ENCODE measurements at places on chromosomes 4 and X. TPM values are rescaled to one million over a fixed set of nuclear protein-coding genes. Genes with fewer than 3 reads are reported as not detected.

The NLRP2B gene
- not detected for polyA plus RNA-seq

The PNCK gene
- not detected for polyA plus RNA-seq

DNA sequence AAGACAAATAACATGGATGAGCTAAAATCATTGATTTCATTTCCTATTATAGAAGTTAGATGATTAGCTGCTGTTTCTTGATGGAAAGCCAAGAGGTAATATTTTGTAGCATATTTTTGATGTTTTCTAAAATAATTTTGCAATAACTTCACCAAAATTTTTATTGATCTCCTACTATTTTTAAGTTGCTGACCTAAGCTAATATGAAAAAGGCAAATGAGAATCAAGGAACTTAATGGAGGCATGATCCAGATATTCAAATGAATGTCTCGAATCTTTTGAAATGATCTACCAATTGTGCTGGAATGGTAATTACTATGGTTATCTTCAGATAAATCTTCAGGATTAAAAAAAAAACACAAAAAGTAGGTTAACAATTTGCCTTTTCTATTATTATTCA lies 1591.4 kb upstream of the PCDH7 start:
- no peak for DNase-seq
- no peaks in the 10 kb centered on the region for H3K4me1 ChIP-seq
- H3K4me3 ChIP-seq, result no peak overlapping the region
- no peaks in the 10 kb centered on the region for H3K36me3 ChIP-seq
- no peaks in the 10 kb centered on the region for H3K27me3 ChIP-seq

DNA sequence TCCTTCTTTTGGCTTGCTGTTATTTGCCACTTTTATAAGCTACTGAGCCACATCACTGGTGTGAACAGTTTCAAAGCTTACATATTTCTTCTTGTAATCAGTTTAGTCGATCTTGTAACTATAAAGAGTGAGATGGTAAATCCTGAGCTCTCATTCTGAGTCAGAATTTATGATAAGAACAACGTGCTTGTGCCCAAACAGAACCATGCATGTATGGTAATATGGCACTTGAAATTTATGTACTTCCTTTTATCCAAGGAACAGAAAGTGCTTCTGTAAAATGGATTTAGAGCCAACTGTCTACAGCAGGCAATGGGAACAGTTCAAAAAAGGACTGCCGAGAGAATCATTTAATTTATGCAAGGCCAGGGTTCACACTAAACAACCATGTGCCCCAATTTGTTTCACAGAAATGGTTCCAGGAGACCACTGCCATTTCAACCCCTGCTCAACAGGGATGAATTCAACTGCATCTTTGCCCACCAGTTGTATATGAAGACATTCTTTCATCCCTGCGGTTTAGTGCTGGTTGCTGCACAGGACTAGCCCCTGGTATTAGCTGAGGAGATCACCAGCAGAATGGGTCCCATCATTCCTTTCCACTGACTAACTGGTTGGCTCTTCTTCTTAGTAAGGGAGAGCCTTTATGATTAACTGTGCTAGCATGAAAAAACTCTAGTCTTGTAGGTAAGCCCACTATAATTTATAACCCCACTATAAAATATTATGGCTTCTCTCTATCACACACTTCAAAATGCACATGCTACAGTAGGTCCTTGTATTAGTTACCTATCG lies 162.9 kb upstream of the PGRMC2 start:
- H3K4me3 ChIP-seq, result no peak overlapping the region
- no peaks in the 10 kb centered on the region for H3K36me3 ChIP-seq
- H3K27ac ChIP-seq, result no peak overlapping the region
- H3K27me3 ChIP-seq, result no peaks in the 10 kb centered on the region

The PHEX gene
- polyA plus RNA-seq, result not detected

GRCh38 chrX:66021765-66022631 lies 17.9 kb downstream of the VSIG4 start:
- H3K36me3 ChIP-seq, result no peaks in the 10 kb centered on the region
- H3K27ac ChIP-seq, result no peak overlapping the region
- DNase-seq, result no peak
- H3K4me3 ChIP-seq, result no peak overlapping the region
- H3K27me3 ChIP-seq, result no peaks in the 10 kb centered on the region

The UGT2B15 gene
- 41.5 TPM for polyA plus RNA-seq

- no peaks in the 10 kb centered on the region for H3K36me3 ChIP-seq
- no peak overlapping the region for H3K27ac ChIP-seq
- no peaks in the 10 kb centered on the region for H3K27me3 ChIP-seq
- H3K4me3 ChIP-seq, result no peak overlapping the region
- DNase-seq, result peak; percentile 4
These were observed 15.6 kb downstream of the RBM41 start for GRCh38 chrX:107102980-107103379.

GRCh38 chr4:183838987-183839712 lies 66.0 kb upstream of the STOX2 start:
- H3K36me3 ChIP-seq, result no peaks in the 10 kb centered on the region
- no peak overlapping the region for H3K4me3 ChIP-seq
- H3K27me3 ChIP-seq, result peaks cover 3% of the 10 kb centered on the region
- H3K4me1 ChIP-seq, result peaks cover 5% of the 10 kb centered on the region
- peak; percentile 71 for DNase-seq

- H3K4me1 ChIP-seq, result peaks cover 9% of the 10 kb centered on the region
- no peak for DNase-seq
- H3K27me3 ChIP-seq, result no peaks in the 10 kb centered on the region
These were observed 195.8 kb downstream of the MAML3 start for GRCh38 chr4:139957986-139958738.

DNA sequence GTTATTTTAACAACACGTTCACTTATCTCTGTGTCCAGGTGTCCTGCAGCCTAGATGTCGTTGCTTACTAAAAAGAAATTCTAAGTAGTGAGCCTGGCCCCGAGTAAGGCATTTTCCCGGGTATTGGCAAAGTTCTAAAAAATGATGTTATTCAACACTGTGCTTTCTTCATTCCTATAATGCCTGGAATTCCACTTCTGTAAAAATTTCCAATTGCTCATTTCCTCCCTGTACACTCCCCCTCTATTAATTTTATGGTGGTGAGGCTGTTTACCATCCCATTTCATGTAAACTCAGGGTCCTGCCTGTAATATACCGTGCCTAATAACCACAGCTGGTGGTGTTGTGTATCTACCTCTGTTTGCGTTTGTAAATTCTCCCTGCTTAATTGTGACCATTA lies 14.2 kb downstream of the BST1 start:
- H3K36me3 ChIP-seq, result no peaks in the 10 kb centered on the region
- H3K27me3 ChIP-seq, result no peaks in the 10 kb centered on the region
- no peak overlapping the region for H3K27ac ChIP-seq
- H3K4me3 ChIP-seq, result no peak overlapping the region
- no peaks in the 10 kb centered on the region for H3K4me1 ChIP-seq

DNA sequence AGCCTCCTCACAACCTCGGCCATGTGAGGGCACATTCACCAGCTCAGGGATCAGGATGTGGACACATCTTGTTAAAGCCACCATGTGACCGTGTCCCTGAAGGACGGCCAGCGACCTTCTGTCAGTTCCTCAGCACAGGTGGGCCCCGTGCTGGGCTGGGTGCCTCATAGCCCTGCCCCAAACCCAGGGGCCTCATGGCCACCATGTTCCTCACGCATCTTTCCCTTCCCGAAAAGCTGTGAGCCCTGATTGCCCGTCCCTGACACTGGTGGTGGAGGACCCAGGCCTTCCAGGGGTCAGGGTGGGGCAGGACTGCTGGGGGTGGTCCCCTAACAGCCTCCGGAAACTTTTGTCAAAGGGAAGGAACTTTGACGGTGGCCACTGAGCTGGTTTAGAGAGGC lies 60.1 kb upstream of the ADRA2C start:
- no peak overlapping the region for H3K27ac ChIP-seq
- H3K36me3 ChIP-seq, result no peaks in the 10 kb centered on the region
- no peak for DNase-seq
- H3K4me3 ChIP-seq, result no peak overlapping the region

- no peak overlapping the region for H3K27ac ChIP-seq
- DNase-seq, result peak; percentile 9
- no peaks in the 10 kb centered on the region for H3K27me3 ChIP-seq
- no peaks in the 10 kb centered on the region for H3K4me1 ChIP-seq
- no peaks in the 10 kb centered on the region for H3K36me3 ChIP-seq
These were observed 71.5 kb downstream of the ARHGEF9 start for GRCh38 chrX:63713526-63713925.

GRCh38 chrX:103442536-103442901 lies 66.2 kb downstream of the BEX3 start:
- no peak overlapping the region for H3K27ac ChIP-seq
- DNase-seq, result no peak
- H3K4me3 ChIP-seq, result no peak overlapping the region
- no peaks in the 10 kb centered on the region for H3K4me1 ChIP-seq

The NKRF gene
- polyA plus RNA-seq, result 2.4 TPM

All from stomach (tissue), 19 donors.